Panc1 (cell line): ENCODE measurements at places on chromosomes 3 and 15. TPM values are rescaled to one million over a fixed set of nuclear protein-coding genes. Genes with fewer than 3 reads are reported as not detected.

SCAPER gene
- total RNA-seq: 15.3 TPM

ST3GAL6 gene
- 0.15 TPM for total RNA-seq

TMC3 gene
- not detected for total RNA-seq

PP2D1 gene
- not detected for total RNA-seq

ROBO2 gene
- 1.3 TPM for total RNA-seq

DTX3L gene
- total RNA-seq: 32.3 TPM

ENTPD3 gene
- not detected for total RNA-seq

SLC22A14 gene
- total RNA-seq: 0.13 TPM
